ENCODE measurements at places on chromosomes 4 and X. TPM values are rescaled to one million over a fixed set of nuclear protein-coding genes. Genes with fewer than 3 reads are reported as not detected.

DNA sequence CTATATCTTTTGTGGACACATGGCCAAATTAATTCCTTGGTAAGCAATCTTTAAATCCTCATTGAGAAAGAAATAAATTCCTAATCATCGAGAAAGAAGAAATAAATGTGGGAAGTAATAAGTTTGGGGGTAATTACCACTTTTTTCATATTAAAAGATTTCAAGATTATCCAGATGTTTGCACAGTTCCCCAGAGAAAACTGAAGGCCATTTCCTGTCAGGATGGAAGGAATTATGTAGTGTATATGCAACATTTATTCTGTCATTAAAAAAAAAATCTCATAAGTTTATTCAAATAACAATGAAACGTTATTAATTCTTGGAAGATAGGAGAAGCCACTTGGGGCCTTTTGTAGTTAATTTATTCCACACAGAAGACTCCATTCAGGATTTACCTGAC, 385.6 kb upstream of the NR3C2 start:
- no peak for DNase-seq

GRCh38 chr4:152620915-152621314, 58.9 kb downstream of the TMEM154 start:
- no peak for DNase-seq

DNA sequence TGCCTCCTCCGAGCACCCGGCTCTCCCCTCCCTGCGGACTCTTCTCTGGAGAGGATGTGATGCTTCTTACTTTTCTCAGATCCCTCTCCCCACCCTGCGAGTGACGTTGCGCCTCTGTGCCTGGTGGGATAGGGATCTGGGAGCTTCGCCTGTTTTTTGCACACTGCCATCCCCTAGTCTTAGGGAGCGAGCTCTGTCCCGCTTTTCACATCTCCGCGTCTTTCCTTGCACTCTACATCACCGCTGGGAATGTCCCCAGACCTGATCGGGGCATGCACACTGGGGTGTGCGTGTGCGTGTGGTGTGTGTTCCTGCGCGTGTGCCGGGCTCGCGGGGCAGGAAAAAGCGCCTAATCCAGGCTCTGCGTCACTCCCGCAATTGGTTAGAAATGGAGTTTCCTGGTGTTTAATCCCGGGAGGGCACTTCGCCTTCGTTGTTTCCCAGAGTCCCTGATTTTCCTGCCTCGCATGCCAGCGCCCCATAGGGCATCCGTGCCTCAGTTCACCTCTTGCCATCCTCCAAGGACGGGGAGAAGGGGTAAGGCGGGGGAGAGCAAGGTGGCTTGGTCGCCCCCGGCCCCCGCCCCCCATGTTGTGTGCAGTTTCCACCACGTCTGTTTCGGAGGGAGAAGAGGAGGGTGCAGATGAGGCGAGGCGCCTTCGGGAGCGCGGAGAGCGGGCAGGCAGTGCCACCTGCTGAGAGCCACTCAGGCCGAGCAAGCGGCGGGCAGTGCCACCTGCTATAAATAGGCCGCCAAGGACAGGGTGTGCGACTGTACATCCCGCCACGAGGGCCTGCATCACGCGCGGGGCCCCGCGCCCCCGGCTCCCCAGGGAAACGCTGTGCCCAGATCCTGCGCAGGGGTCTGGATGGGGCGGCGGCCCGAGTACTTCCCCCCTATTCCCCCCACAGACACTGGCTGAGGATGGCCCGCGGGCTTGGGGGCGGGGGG, 759 bp upstream of the TBC1D1 start:
- no peak for DNase-seq

DNA sequence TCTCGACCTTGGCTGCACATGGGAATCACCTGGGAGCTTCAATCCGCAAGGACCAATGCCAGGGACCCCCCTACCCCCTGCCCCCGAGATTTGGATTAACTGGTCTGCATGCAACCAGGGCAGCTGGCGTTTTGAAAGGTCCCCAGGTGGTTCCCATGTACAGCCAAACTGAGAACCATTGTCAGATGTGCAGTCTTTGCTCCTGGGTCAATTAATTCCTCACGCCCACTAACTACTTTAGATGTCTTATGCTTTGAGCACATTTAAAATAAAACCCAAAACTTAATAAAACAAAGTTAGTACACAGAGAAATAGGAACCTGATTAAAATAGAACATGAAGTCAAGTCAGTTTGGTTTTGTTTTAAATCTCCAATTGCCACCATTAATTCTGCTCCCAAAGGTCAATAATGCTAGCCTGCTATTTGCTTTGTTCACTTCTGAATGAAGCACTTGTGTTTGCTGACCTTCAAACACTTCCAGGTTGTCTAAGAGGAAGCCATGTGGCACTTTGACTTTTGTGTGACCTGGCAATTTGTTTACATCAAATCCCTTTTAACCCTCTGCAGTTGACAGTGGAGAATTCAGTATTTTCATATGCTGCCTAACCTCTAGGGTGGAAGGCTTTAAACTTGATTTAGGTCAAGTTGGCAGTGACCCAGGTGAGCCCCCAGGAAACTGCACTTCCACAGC, 27.2 kb upstream of the TMSB4X start:
- no peak for DNase-seq

Gene GSTCD
- total RNA-seq: 10.4 TPM

Gene TSR2
- total RNA-seq: 32.4 TPM

Measured in activated naive CD8-positive, alpha-beta T cell treated with anti-CD3 and anti-CD28 coated beads, Interleukin-2, amount 10 ng/mL, durations not matched to agents 7 days and 5 days (primary cell).